Renal pelvis (tissue), 12 donors: ENCODE measurements at places on chromosomes 6 and 20. TPM values are rescaled to one million over a fixed set of nuclear protein-coding genes. Genes with fewer than 3 reads are reported as not detected.

MICAL1 gene
- 32.4 TPM for polyA plus RNA-seq

METTL24 gene
- 13.4 TPM for polyA plus RNA-seq

CTCFL gene
- 2.5 TPM for polyA plus RNA-seq

DNA sequence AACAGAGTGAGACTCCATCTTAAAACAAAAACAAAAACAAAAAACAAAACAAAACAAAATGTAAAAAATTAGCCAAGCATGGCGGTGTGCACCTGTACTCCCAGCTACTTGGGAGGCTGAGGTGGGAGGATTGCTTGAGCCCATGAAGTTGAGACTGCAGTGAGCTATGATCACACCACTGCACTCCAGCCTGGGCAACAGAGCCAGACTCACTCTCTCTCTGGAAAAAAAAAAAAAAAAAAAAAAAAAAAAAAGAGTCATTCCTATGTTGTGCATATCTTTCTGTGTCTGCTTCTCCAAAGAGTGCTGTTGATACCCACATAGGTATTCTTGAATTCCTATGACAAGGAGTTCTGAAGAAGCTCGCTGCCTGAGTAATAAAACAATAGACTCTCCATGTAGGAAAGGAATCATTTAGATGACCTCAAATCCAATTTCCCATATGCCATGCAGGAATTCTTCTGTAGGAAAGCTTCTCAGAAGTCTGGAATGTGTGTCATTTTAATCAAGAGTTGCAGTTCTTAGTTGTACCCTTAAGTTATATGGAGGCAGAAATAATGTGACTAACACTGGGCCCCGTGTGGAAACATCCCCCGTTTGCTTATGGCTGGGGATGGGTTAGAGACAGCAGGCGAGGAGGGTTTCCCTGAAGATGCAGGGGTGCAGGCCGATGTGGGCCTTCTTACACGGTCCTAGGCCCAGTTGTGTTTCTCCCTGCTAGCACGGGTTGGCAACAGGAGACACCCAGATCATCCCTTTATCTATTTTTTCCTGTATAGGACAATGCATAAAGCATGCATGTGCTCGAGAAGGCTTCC is 79.4 kb downstream of the ZDHHC14 start:
- DNase-seq, result no peak

GRCh38 chr6:162733489-162733888 is 5.7 kb downstream of the PACRG start:
- no peak for DNase-seq

DNA sequence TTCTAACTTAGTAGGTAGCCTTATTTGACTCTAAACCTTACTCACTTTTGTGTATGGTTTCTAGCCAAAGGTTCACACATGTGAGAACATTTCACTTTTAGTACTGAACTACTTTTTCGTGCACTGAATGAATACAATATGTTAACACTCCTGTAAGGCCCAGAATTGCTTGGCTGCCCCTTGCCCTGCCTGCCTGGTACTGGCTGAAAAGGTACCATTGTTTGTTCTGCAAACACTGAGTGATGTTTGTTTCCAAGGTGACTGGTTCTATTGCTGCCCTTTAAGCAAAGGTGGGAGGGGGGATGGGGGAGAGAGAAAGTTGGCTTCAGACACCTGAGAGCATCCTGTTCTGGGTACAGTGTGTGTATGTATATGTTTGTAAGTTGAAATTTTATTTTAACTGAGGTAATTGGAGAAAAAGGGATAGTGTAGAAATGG is 31.2 kb downstream of the RREB1 start:
- DNase-seq, result no peak

- DNase-seq, result no peak
Observed at GRCh38 chr6:72661411-72661810, 39.5 kb downstream of the KCNQ5 start.

NR2E1 gene
- not detected for polyA plus RNA-seq

DNA sequence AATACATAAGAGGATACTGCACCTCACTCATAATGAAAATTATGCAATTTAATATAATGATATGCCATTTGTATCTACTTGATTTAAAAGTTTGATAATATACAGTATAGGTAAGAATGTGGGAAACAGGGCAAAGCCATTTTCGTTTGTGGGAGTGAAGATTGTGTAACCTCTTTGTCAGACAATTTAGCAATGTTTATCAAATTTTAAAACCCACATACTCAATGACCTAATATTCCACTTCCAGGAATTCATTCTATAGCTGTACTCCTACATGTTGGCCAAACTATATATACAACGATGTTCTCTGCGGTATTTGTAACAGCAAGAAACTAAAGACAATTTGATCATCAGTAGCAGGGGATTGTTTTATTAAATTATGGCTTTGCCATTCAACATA is 17.8 kb upstream of the FKBP5 start:
- no peak for DNase-seq

PSMB9 gene
- 5.5 TPM for polyA plus RNA-seq

BMP5 gene
- polyA plus RNA-seq, result 2.9 TPM

HTR1E gene
- polyA plus RNA-seq, result 0.60 TPM

GRCh38 chr6:26205625-26206574 is 118.7 kb downstream of the HFE start:
- DNase-seq, result no peak

CUTA gene
- 238 TPM for polyA plus RNA-seq

DNA sequence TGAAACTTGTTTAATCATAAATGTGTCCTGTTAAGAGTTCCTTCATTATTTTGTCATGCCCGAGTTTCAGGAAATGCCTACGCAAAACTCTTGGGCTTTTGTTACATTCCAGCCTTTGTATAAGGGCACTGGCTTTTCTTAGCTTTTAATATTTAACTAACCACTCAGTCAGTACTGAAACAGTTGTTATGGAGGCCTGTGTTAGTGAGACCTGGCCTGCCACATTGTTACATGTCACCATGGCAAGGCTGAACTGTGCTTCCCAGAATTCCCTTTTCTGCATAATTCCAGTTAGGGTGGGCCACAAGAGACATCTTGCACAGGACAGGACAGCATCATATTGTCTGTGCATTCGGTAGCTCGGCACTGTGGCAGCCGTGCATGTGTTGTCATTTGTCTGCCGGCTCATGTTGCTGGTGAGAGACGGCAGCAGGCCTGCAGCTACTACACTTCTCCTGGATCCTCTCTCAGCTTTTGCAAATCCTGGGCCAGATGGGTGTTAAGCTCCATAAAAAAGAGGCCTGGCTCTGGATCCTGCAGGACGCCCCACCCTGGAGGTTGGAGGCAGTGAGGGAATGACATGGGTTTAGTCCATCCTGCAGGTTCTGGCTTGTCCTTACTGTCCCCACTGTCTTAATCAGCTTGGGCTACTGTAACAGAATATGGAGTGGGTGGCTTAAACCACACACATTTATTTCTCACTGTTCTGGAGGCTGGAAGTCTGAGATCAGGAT is 128.8 kb upstream of the DTNBP1 start:
- DNase-seq, result peak; percentile 50

DNA sequence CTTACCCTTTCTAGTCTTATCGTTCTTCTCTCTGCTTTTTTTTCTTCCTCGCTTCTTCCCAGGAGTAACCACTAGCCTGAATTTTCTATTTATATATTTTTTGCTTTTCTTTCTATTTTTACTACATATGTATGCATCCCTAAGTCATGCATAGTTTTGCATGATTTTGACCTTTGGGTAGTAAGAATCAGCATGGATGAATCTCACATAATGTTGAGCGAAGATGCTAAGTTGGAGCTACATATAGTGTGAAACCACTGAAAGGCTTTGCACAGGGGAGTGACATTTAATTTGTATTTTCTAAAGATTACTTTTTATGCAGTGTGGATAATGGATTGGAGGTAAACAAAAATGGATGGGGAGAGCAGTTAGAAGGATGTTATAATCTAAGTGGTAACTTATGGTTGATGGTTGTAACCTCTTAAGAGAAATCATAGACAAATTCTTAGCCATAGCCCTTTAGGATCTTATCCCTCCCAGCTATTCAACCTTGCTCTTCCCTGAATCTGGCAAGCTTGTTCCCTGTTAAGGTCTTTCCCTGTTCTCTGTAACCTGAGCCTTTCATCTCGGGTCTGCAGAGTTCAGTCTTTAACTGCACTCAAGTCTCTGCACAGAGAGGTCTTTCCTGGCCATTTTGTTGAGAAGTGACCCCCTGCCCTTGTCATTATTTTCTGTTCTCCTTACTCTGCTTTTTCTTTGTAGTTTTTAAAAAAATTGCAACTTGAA is 18.0 kb downstream of the PEX7 start:
- DNase-seq, result no peak

CCN2 gene
- polyA plus RNA-seq, result 213 TPM

- DNase-seq, result no peak
Observed at GRCh38 chr20:19767070-19767469, 9.0 kb downstream of the RIN2 start.

FANCE gene
- 10.6 TPM for polyA plus RNA-seq

DNA sequence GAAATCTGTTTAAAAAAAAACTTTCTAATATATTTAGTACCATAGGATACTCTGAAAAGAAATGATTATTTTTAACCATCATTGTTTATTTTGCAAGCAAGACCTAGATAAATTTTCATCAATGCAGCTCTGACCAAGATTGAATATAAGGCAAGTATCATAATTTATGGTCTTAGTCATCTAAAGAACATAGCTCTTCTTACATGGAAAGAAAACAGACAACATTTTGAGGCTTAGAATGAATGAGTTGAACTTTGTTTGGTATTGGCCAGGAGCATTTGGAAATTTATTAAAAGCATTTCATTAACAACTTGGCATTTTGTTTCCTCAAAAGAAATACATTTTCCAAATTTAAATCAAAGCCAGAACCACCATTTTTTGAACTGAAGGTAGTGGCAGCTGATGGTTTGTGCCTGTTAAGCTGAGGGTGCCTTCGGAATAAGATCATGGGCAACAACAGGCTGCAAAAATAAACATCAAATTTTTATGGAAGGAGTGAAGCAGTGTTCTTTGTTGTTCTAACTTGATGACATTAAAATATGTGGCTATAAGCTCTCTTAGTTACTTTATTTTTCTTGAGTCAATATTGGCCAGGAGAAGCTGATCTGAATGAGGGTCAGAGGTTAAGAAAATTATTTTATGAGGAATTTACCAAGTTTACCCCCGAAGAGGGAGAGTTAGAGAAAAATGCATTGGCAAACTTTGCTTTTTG is 6.7 kb upstream of the ATXN1 start:
- no peak for DNase-seq

RNF182 gene
- 3.0 TPM for polyA plus RNA-seq

HDAC2 gene
- polyA plus RNA-seq, result 240 TPM

ANKRD6 gene
- polyA plus RNA-seq, result 35.9 TPM

ANGPT4 gene
- polyA plus RNA-seq, result 0.18 TPM

GRCh38 chr6:47250302-47250701 is 59.4 kb downstream of the TNFRSF21 start:
- no peak for DNase-seq

GRCh38 chr20:17138237-17138636 is 88.6 kb upstream of the PCSK2 start:
- DNase-seq, result no peak

GRCh38 chr20:16803965-16804792 is 56.0 kb downstream of the OTOR start:
- peak; percentile 42 for DNase-seq

SLC23A2 gene
- polyA plus RNA-seq, result 26.1 TPM

DNA sequence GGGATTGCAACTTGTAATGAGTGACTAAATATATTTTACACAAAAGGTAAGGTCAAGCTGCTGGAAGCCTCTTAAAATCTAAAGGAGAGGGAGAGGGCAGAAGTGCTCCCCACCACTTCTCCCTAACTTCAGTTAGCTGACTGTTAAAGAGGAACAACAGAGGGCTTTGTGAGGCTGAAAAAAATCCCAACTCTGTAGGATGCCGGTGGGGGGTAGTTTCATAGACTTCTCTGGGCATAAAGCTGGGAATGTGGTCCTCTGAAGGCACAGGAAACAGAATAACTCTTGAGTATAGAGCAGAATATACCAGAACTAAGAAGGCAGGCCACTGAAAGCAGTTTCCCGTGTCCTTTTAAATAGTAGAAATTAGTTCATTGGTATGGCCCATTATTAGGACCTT is 71.6 kb downstream of the KIF6 start:
- DNase-seq, result no peak

- no peak for DNase-seq
Observed at GRCh38 chr6:97437087-97437486, 154.1 kb upstream of the MMS22L start.

GRCh38 chr20:37528446-37529213 is 954 bp upstream of the BLCAP start:
- DNase-seq, result no peak

GPX5 gene
- not detected for polyA plus RNA-seq
